ENCODE measurements at places on chromosomes 7 and 10. TPM values are rescaled to one million over a fixed set of nuclear protein-coding genes. Genes with fewer than 3 reads are reported as not detected.

Gene CREB5
- 41.3 TPM for polyA plus RNA-seq

GRCh38 chr7:142496545-142496991 is 238.7 kb upstream of the PRSS58 start:
- peak; percentile 44 for DNase-seq

GRCh38 chr10:49164559-49165188 is 23.5 kb downstream of the TMEM273 start:
- DNase-seq, result no peak

Gene NEUROD6
- not detected for polyA plus RNA-seq

Gene TBXAS1
- 4.1 TPM for polyA plus RNA-seq

GRCh38 chr7:128879939-128880746 is 17.5 kb downstream of the ATP6V1F start:
- no peak for DNase-seq

Gene AGR2
- 12.8 TPM for polyA plus RNA-seq

Gene OR2AE1
- polyA plus RNA-seq, result not detected

Gene FAM13C
- polyA plus RNA-seq, result 32.7 TPM

Measured in muscle of back (tissue), 13 donors.